ENCODE measurements at places on chromosomes 11 and 22.

DNA sequence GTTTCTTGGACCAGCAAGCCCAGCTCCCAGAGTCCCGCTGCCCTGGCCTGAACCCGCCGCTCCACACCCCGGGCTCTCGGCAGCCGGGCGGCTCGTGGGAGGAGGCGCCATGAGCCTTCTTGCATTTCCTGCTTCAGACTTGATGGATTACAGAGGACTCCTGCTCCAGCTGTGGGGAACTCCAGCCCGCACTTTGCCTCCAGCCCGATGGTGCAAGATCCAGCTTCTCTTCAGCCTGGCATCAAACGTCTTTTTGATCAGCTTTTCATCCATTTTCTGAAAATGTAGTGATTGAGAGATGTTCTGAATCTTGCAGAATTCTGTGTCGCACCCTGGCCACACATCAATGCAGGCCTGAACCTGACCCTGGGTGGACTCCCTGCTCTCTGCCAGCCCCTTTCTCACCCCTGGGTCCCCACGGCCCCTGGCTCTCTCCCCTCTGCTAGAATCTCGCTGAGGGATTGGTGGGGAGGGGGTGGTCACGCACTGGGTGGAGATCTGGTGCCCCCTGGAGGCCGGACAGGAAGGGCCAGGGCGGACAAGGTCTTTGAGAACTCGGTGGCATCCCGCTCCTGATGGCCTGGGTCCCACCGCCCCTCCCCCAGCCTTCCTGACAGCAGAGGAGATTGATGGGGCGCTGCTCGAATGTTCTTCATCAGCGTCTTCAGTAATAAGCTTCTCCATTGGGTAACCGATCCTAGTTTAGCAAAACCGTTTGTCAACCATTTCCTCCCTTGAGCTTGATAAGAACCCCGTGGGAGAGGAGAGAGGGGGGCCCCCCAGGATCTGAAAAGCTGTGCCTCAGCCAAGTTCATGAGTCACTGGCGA lies 12.1 kb upstream of the NFAM1 start:
- peak; percentile 71 for DNase-seq

DNA sequence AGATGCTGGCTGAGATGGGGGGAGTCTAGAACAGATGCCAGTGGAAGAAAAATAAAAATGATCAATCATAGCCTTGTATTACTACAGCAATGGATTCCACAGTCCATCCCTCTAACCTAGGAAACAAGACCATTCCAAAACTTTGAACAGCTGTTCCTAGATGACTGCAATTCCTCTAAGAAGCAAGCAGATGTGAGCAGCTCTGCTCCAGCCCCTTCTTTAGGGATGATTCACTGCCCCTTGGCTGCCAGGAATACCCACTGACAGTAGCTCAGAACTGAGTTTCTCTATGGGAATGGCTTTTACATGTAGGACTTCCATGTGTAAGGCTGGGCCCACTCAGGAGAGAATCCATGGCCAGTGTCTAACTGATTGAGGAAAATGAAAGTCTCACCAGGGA lies 943.9 kb downstream of the OPCML start:
- no peak for DNase-seq

DNA sequence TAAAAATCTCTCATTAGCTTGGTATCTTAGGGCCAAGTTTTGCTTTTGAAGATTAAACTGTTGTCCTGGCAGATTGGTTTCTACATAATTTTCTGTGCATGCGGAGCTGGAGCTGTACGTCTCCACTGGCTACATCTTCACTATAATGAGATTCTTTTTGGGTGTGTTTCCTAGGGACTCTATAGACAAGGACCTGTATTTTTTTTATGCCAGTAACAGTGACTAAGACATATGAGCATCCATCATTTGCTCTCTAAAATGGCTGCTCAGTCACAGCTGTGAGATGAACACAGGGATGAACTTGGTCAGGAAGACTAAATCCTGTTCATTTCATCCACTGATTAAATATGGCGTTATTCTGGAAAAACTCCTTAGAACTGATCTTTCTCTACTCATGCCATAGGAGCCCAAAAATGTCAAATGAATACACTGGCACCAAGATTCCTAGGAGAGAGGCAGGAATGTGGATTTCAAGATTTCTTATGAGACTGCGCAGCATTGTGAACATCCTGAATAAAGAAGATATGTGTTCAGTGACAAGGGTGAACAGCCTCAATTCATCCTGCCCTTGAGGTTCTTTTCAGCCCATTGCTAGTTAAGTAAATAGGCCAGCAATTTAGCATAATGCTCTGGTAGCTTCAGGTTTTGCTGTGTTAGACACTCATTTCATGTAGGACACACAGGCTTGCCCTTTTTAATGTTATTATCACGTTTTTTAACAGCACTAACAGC lies 168.2 kb downstream of the NCAM1 start:
- DNase-seq, result no peak

GRCh38 chr11:45414088-45414487 lies 127.9 kb upstream of the SYT13 start:
- DNase-seq, result no peak

- no peak for DNase-seq
Observed at GRCh38 chr11:11043721-11044120, 185.9 kb upstream of the ZBED5 start.

DNA sequence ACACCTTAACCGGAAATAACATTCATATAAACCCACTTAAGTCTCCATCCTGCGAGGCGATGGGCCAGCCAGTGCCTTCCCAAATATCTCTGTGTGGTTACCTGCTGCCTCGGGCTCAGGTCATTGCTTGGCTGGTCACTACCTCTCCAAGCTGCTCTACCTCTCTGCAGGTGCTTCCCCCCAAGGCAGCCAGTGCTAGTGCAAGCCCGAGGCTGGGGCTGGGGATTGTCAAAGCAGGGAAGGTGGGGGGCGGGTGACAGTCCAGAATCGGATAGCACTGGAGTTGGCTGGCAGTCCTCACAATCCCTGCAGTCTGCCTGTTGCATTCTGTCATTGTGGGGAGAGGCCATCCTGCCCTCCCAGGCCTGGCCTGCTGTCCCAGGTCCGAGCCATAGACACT lies 11.1 kb downstream of the MCHR1 start:
- DNase-seq, result no peak

DNA sequence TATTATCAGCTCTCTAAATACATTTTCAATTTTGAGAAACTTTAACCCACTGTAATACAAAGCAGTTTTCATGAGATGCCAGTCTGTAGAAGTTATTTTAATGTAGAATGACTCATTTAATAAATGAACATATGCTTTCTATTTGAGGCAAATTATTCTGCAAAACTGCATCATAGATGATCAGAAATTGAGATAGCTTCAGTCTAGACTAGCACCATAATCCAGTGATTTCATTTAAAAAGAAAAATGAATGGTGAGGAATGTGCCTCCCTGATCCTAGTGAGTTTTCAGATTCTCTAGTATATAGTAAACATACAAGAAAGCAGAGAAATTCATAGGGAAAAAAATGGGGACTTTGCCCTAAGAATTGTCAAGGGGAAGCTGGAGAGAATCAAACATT lies 66.1 kb downstream of the OR5AK2 start:
- DNase-seq, result no peak

DNA sequence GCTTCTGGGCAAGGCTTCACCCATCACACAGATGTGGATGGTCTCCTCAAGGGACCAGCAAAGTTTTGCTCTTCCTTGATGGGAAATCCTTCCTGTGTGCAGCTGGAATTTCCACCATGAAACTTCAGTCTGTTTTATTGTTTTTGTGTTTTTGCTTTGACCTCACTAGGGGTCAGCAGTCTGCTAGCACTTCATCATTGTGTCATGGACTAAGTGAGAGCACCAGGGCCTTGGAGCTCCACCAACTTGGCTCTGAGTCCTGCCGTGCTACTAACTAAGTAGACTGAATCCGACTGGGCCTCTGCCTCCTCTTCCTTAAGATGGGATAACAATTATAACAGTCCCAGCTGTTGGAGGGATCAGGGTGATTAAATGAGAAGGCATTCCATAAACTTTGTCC lies 305.8 kb upstream of the NCAM1 start:
- no peak for DNase-seq

GRCh38 chr11:123477205-123477907 lies 47.3 kb downstream of the GRAMD1B start:
- no peak for DNase-seq

- no peak for DNase-seq
Observed at GRCh38 chr11:129785383-129786111, 30.1 kb upstream of the TMEM45B start.

DNA sequence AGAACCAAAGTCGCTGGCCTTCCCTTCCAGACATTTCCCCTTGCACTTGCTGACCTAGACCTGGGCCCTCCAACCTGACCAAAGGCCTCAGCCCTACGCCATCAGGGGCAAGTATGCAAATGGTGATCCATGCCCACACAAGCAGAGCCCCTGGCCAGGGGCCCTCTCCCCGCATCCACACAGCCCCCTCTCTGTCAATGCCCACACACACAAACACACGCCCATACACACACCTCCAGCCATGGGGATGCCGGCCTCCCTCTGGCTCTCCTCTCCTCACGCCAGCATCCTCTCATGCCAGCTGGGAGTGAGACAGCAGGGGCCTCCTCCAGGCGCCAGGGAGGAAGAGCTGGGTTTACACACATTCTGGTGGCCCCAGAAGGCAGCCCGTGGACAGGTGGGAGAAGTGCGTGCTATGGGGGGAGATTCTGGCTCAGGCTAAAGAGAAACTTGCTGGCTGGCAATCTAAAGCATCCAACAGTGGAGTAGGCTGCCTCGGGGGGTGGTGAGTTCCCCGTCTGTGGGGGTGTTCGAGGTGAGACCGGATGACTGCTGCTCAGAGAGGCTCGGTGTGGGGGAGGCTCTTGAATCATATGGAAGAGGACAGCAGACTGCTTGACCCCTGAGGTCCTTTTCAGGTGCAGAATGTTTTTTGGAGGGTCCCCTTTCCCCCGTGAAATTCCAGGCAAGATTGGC lies 4.8 kb downstream of the NRXN2 start:
- no peak for DNase-seq

DNA sequence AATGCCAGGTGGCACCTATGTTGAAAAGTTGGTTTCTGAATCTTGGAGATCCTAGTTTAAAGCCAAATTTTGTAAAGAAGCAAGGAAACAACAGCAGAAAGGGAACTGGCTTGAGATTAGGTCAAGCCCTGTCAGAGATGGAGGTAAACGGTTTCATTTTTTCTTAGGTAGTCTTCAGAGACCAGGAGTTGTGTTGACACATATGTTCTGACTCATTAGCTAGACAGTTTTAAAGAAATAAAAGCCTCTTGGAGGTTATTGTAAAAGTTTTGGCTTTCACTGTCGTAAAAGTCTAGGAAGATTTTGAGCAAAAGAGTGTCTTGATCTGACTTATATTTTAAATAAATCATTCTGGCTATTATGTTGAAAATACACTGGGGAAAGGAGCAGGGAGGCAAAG lies 151.5 kb upstream of the CTSC start:
- no peak for DNase-seq

- no peak for DNase-seq
Observed at GRCh38 chr11:76805206-76805913, 22.2 kb downstream of the TSKU start.

DNA sequence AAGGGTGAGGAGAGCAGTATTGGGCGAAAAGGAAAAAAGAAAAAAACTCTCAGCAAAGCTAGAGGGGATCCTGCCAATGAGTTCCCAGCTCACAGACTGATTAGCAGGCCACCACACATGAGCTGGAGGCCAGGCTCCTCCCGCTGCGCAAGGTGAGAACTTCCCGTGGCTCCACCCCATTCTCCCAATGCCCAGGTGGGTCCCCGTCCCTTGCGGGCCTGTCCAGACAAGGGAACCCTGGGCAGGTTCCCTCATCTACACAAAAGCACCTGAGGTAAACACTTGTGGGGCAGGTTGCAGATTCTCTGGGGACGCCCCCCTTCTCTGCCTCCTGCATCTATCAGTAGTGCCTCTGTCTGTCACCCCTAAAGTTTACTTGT lies 46.5 kb downstream of the CDPF1 start:
- DNase-seq, result no peak

GRCh38 chr11:2538951-2539350 lies 94.1 kb downstream of the KCNQ1 start:
- no peak for DNase-seq

DNA sequence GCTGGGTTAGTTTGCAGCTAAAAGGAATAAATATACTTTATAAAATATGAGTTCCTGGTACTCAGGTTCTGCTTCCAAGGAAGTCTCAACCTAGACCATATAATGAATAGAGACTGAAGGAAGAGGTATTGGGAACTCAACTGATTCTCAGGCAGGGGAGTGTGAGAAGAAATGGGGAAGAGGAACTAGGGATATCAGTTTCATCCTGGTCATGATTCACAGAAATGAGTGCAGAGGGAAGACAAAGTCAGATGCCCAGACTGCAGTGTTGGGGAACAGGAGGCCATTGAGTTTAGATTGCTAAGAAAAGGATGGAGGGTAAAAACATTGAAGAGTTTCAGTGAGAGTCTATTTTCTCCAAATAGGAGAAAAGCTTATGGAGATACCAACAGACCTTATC lies 28.8 kb downstream of the PLAAT5 start:
- DNase-seq, result no peak

DNA sequence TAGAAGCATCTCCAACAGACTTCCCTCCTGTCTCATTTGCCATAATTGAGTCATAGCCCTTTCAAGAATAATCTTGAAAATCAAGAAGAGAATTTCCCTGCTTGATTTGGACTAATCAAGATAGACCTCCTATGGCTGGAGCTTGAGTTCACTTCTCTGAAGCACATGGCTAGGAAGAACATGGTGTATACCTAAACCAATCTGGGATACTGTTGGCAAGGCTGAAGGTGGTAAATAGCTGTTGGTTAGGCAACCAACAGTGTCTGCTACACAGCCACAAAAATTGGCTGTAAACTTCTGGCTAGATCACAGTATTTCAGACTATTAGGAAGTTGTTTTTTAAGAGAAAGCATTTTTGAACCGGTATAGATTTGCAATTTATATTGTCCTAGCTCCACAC lies 4.9 kb downstream of the CRYAB start:
- DNase-seq, result no peak

GRCh38 chr11:18313965-18314763 lies 7.8 kb downstream of the HPS5 start:
- no peak for DNase-seq

DNA sequence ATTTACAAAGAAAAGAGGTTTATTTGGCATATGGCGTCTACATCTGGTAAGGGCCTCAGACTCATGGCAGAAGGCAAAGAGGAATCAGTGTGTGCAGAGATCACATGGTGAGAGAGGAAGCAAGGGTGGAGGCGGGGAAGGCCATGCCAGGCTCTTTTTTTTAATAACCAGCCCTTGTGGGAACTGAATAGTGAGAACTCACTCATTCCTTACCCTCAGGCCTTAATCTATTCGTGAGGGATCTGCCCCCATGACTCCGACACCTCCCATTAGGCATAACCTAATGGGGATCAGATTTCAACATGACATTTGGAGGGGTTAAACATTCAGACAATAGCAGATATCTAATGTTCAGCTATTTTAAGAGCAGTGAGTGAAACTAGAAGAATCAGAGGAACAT lies 55.7 kb downstream of the ATM start:
- no peak for DNase-seq

- no peak for DNase-seq
Observed at GRCh38 chr22:23283591-23284503, 103.5 kb downstream of the BCR start.

GRCh38 chr11:69075421-69076128 lies 26.8 kb downstream of the TPCN2 start:
- DNase-seq, result no peak

GRCh38 chr11:125327518-125328224 lies 163.1 kb downstream of the PKNOX2 start:
- no peak for DNase-seq

GRCh38 chr22:26610996-26611395 lies 6.8 kb downstream of the CRYBB1 start:
- DNase-seq, result no peak

- no peak for DNase-seq
Observed at GRCh38 chr22:45867906-45868555, 108.9 kb downstream of the WNT7B start.

GRCh38 chr11:78344676-78345075 lies 72.9 kb downstream of the GAB2 start:
- DNase-seq, result no peak
